ENCODE measurements at places on chromosomes 11 and 22. TPM values are rescaled to one million over a fixed set of nuclear protein-coding genes. Genes with fewer than 3 reads are reported as not detected.

OR10D3 gene
- total RNA-seq = not detected

RAG1 gene
- total RNA-seq = 1.6 TPM

NXPE1 gene
- not detected for total RNA-seq

HPX gene
- 1.1 TPM for total RNA-seq

MRGPRX4 gene
- total RNA-seq = not detected

NCF4 gene
- 9.7 TPM for total RNA-seq

C22orf42 gene
- total RNA-seq = not detected

PNPLA2 gene
- total RNA-seq = 13.6 TPM

C22orf31 gene
- total RNA-seq = not detected

VPS26B gene
- total RNA-seq = 33.6 TPM

HEPHL1 gene
- not detected for total RNA-seq

TOMM22 gene
- total RNA-seq = 34.4 TPM
